ENCODE measurements at places on chromosomes 1 and 21.

GRCh38 chr1:209156991-209157390 is 426.5 kb upstream of the CAMK1G start:
- no peak for DNase-seq

- DNase-seq, result no peak
Measured at GRCh38 chr1:9340864-9341263, 48.2 kb downstream of the SPSB1 start.

DNA sequence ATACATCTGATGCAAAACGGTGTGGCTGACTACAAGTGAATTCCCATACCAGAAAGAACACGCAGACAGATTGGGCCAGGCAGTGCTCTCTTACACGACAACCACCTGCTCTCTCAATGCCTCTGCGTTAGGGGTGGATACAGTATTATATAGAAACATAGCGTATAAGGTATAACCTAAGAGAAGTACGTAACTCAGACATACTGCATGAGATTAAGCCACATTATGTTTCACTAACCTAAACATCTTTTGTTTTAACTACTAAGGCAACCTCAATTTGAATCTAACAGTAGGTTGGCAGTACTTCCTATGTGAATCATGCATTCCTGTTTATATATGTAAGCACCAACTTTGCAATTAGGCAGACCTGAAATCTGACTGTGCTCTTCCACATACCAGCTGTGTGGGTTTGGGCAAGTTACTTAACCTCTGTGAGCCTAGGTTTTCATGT is 58.1 kb upstream of the COA6 start:
- DNase-seq, result no peak

DNA sequence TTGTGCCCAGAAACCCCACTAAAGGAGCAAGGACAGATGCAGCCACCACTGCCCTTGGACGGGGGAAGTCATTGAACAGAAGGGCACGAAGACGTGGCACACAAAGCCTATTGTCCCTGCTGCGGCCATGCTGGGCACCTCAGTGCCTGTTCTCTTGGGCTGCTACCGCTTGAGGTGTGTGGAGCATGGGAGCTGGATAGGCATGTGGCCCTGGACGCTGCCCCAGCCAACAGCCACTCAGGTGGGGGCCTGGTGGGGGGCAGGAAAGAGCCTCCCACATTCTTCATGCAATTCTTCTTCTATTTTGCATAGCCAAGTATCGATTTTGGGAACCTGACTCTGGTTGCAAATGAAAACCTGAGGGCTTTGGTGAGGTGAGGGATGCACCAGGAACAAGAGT is 337.2 kb downstream of the RPS6KC1 start:
- DNase-seq, result no peak

DNA sequence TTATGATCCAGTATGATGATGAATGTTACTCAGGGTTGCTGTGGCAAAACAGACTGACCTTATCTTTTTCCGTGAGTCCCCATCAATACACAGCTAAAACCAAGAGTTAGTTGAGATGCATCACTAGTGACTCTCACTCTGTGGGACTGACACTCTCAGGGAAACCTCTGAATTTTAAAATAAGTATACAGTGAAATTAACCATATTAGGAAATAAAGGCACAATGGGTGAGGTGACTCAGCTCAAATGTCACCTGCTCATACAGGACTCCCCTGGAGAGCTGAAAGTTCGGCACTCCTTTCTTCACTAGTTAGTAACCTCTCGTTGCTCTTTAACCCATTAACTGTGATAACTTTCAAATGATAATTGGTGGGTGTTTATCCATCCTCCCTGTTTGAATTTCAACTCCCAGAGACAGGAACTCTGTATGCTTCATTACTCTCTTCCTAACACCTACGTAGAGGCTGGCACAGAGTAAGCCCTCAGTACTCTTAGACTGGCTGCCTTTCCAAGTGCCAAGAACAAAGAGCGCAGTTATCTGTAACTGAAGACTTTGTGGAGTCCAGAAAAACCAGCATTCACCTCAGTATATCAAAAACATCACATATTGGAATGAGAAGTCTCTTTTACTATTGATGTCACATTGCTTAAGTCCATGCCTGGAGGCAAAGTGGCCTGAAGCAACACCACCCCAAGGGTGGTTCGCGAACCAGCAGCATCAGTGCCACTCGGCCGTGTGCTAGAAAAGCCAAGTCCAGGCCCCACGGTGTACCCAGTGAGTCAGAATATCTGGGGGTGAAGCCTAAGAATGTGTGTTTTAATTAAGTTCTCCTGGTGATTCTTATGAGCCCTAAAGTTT is 91.1 kb downstream of the NIBAN1 start:
- DNase-seq, result no peak

GRCh38 chr1:154087574-154087973 is 67.3 kb downstream of the NUP210L start:
- DNase-seq, result no peak

DNA sequence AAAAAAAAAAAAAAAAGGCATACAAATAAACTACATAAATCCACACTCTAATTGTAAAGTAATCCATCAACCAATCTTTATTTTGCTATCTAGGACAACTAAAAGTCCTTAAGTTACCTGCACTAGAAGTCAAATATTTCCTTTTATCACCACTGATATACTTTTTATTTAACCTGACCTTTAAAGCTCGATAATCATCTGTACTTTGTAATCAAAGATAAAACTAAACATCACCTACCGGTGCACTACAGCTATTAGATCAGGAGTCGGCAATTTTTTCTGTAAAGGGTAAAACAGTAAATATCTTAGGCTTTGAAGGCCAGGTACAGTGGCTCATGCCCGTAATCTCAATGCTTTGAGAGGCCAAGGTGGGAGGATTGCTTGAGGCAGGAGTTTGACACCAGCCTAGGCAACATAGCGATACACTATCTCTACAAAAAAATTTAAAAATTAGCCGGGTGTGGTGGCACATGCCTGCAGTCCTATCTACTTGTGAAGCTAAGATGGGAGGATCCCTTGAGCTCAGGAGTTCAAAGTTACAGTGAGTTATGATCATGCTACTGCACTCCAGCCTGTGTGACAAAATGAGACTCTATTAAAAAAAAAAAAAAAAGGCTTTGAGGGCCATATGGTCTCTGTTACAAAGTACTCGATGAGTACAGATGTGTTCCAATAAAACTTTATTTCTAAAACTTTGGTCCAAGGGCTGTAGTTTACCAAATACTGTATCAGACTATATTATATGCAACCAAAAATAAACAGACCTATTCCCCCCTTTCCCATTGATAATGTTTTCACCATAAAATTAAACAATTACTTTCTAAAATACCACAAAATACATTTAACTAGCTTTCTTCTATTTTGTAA is 47.1 kb downstream of the TESK2 start:
- DNase-seq, result no peak

- DNase-seq, result no peak
Measured at GRCh38 chr1:18526436-18527275, 45.9 kb downstream of the KLHDC7A start.
